ENCODE measurements at places on chromosomes 7 and 10.

GRCh38 chr10:133237241-133237587 lies 441 bp upstream of the VENTX start:
- no peak for DNase-seq

DNA sequence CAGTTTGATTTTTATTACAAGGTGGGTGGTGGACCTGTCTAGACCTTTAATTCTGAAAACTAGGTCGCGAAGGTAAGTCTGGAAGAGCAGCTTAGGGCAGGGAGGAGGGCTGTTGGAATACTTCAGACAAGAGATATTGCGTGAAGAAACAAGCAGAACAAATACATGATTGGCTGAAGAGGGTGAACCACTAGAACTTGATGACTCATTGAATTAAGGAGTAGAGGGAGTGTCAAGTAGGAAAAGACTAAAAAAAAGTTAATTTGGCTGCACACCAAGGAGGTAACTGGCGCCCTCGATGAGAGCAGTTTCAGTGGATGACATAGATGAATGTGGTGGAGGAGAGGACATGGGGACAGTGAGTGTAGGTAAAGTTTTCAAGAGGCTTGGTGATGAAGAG lies 41.3 kb downstream of the WNT2 start:
- DNase-seq, result no peak

- DNase-seq, result no peak
These were observed 75.6 kb downstream of the ADCY1 start for GRCh38 chr7:45649560-45650346.

- DNase-seq, result no peak
These were observed 109.3 kb downstream of the TNS3 start for GRCh38 chr7:47472444-47473157.

GRCh38 chr7:45182856-45183710 lies 25.5 kb downstream of the RAMP3 start:
- DNase-seq, result no peak

- no peak for DNase-seq
These were observed 1.8 kb downstream of the RPS24 start for GRCh38 chr10:78035437-78035836.

GRCh38 chr7:151406051-151406875 lies 3.6 kb downstream of the WDR86 start:
- no peak for DNase-seq

DNA sequence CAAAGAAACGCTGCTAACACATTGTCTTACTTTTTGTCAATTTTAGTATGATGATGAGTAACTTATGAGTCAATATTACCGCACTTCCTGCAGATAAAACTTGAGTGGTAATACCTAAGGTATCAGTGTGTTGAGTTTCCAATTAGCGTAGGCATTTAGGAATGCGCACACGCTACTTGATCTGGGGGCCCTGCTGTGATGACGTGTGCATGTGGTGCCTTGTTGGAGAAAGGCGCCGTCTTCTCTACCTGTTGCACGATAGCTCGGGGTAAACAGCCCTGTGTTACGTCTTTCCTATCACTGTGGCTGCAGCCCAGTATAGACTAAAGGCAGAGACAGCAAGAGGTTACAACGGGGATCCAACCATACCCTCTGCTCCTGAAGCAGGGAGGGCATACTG lies 476.8 kb upstream of the ADARB2 start:
- no peak for DNase-seq

DNA sequence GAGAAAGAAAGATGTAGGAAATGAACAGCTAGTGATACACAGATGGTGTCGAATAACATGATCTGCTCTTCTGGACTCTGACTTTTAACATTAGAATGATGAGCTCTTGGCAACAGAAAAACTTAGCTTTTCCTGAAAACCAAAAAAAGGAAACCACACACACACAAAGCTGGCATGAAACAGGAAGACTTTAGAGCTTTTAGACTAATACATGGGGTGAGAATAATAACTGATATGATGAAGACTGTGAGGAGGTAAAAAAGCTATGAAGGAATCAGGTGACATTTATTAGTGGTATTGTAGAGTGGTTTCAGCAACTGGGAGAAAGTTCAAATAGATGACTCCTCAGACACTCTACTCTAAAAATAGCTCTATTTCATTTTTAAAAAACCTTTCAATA lies 491.9 kb downstream of the PARD3 start:
- no peak for DNase-seq

- no peak for DNase-seq
These were observed 28.5 kb downstream of the CPED1 start for GRCh38 chr7:121016966-121017365.

GRCh38 chr10:59799421-59799820 lies 46.2 kb upstream of the MRLN start:
- DNase-seq, result no peak

GRCh38 chr10:22655312-22655981 lies 58.9 kb downstream of the PIP4K2A start:
- DNase-seq, result peak; percentile 84

DNA sequence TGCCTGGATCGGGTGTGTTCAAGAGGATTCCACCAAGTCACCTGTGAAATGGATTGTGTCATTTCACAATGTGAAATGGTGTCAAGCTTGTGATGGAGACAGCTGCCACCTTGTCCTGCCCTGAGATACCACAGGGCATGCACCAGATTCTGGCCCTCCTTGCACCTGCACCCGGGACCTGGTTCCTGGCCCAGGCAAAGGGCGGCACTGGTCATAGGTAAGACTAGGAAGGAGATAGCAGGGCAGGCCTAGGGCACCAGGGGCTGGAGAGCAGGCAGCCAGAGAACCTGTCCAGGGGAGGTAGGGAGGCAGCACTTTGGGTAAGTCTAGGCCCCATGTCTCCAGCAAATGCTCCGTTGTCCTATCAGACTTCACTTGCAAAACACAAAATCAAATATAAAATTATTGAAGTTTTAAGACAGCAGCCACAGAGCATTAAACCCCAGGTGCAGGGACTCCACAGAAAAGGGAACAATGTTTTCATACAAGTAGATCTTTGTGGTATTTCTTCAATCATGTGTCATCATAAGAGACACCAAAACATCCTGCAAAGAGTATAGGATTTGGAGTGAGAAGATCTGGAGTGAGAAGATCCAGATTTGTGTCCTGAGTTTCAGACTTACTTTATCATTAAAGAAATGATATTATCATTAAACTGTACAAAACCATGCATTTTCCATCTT lies 22.7 kb upstream of the ZNF800 start:
- no peak for DNase-seq

- DNase-seq, result no peak
These were observed 26.1 kb downstream of the STRA8 start for GRCh38 chr7:135259702-135260101.

- no peak for DNase-seq
These were observed 960.4 kb downstream of the PCDH15 start for GRCh38 chr10:53840653-53841052.

DNA sequence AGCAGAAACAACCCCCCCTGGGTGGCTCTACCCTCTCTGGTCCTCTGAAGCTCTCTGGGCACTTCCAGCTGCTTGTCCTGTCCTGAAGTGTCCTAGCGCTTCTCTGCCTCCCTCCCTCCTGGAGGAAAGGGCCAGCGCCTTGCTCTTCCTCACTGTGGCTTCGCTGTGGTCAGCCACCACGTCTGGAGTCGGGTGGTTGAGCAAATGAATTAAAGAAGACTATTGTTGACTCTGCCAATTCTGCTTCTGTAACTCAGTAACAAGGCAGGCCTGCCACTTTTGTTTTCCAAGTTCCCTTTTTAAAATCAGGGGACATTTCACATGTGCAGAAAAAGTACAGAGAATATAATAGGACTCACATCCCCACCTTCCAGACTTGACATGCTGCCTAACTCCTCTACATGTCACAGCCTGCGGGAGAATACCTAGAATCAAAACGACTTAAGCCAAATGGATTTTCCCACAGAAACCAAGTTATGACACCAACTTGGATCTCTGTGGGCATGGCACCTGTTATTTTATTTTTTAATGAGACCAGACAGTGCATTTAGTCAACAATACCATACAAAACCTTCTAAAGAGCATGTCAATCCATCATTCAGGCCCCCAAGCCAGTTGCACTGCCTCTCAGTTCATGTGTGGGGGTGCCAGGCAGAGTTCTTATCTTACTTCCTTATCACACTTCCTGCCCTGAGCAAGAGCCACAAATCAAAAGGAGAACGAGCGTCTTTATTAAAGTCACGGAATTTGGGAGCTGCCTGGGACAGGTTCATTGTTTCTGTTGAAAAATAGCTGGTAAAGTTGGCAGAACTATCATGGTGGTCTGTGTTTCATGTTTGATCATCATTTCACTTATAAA lies 6.8 kb downstream of the FFAR4 start:
- no peak for DNase-seq

DNA sequence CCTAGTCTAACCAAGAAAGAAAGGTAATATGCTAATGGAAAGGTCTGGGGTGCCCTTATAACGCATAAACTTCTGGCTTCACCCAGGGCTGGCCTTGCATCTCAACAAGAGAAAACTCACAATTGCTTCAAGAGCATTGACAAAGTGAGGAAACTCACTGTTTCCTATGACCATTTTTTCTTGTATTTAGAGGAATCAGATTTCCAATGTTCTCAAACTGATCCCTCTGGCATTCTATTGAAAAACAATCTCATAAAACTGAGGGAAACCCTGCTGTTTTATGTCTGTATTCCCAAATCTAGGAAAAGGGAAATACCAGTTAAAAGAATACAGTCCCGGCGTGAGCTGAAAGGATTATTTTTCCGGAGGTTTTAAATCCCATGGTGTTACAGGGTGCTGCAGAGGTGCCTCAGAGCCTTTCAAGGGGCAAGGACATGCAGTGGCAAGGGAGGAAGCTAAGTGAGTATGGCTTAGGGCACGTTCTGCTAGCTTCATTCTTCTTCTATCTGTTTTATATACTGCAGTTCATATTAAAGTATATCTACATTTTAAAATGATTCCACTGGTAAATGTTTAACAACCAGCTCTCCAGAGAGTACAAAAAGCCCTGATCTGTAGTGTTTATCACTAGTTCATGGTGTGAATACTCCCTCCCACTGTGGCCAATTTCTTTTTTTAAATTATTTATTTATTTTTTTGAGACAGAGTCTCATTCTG lies 68.7 kb downstream of the CAV1 start:
- DNase-seq, result no peak

GRCh38 chr10:20970044-20970443 lies 72.9 kb upstream of the NEBL start:
- no peak for DNase-seq

GRCh38 chr7:135877805-135878204 lies 99.4 kb downstream of the MTPN start:
- no peak for DNase-seq

- DNase-seq, result no peak
These were observed 85.1 kb downstream of the LRRC4 start for GRCh38 chr7:127946111-127946510.

DNA sequence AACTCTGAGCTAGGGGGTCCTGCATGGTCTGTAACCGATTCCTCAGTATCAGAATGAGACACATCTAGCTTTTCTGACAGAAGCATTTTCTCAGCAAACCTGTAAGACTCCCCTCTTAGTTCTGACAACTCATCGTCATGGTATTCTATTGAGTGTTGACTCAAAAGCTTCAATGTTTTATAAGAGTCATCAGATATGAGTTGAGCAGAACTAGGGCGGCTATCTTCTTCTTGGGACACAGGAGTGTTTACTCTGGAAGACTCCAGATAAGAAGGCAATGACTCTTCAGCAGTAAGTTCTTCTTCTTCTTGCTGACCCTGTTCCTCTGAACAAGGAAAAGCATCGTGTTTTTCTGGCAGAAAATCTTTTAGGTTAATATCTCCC lies 167.0 kb upstream of the CCDC6 start:
- DNase-seq, result no peak

DNA sequence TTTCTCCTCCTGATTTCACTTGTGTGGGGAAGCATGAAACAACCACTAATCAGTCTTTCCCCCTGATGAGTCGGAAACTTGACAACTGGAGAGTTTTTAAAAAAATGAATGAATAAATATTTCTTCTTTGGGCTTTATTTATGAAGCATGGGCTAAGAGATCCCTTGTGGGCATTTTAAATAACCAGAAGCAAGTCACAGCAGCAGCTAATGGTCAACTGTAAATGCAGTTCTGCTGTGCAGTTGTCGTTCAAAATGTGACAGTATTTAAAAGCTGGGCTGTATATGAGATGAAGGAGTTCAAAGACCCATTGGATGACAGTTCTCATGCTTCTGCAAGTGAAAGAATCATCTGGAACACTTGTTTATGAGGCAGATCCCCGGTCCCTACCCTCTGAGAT lies 54.1 kb downstream of the STEAP1B start:
- DNase-seq, result no peak

DNA sequence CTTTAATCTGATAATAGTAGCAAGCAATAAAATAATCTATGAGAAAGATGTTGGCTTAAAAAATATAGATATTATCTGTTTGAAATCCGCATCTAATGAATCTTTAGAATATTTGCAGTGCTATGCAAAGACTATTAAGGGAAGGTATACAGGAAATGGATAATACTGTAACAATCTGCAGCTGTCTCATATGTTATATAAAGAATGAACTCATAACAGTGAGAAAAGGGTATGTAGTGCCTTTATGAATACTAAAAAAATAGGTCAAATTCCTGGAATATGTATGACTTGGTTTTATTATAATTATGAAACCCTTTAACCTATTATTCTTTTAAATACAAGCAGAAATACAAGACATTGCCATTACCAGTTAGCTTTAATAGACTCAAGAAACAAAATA lies 105.1 kb upstream of the GPR22 start:
- DNase-seq, result no peak

GRCh38 chr10:94630017-94630688 lies 53.4 kb upstream of the CYP2C18 start:
- peak; percentile 38 for DNase-seq

DNA sequence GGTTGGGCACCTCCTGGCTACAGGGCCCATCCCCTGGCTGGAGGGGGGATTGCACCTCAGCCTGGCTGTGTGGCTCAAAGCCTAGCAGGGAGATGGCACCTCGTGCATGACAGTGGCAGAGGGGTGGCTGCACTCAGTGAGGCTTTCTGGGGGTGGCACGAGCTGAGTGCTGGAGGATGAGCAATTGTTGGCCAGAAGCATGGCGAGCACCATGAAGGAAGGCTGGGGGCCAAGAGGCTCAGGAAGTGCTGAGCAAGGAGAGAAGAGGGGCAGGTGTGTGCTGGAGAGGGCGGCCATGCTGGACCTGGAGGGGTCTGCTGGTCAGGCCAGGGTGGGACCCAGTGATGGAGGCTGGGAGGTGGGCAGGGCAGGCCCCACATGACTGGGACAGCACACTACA lies 65.4 kb downstream of the TCERG1L start:
- DNase-seq, result no peak

GRCh38 chr10:88521791-88522190 lies 61.3 kb downstream of the RNLS start:
- no peak for DNase-seq

DNA sequence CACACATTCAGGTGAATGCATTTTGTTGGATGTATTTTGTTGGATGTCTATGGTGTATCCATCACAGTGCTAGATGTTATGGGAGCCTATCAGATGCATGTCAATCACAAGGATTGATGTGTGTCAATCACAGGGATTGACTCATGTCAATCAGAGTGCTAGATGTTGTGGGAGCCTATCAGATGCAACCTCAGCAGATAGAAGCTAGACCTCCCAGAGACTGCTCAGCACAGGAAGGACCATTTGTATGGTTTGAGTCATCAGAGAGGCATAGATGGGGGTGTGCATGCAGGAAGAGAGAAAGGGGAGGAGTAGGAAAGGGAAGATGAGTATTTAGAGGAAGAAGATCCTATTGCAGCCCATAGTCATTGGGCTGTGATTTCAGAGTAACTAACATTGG lies 48.3 kb upstream of the PITRM1 start:
- DNase-seq, result no peak

GRCh38 chr7:46566097-46566774 lies 645.2 kb upstream of the IGFBP3 start:
- DNase-seq, result no peak
